Calu3 (cell line): ENCODE measurements at places on chromosomes 7 and 10. TPM values are rescaled to one million over a fixed set of nuclear protein-coding genes. Genes with fewer than 3 reads are reported as not detected.

- no peak for DNase-seq
Observed at GRCh38 chr10:103395754-103396066, 565 bp downstream of the ATP5MK start.

DNA sequence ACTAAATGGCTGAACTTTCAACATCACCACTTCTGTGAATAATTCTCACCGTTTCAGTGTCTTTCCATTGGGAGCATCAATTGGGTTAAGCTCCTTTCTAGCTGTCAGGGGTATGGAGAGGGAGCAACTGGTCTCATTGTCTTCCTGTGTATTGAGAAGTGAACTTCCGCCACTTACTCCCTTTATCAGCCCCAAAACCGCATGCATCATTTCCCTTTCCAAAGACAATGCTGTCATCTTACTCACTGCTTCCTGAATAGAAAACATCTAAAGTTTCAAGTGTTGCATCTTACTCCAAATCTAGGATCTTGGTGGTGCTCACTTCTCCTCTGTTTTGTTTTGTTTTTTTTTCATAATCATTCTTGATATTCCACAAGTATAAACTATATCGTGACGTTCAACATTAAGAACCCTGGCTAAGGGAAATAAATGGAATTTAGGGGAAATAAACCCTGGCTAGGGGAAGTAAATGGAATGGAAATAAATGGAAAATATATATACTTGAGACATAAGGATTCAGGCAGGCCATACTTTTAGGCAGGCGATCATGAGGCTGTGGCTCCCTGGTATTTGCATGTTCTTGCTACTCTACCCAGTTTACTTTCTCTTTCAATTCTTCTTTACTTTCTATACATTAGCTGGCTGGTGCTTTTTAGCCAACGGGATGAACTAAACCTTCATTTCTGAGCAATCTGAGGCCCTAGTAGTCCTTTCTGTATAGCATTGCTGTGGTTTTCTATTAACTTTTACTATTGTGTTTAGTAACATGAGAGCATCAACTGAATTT lies 371.9 kb downstream of the BMPER start:
- no peak for DNase-seq

DNA sequence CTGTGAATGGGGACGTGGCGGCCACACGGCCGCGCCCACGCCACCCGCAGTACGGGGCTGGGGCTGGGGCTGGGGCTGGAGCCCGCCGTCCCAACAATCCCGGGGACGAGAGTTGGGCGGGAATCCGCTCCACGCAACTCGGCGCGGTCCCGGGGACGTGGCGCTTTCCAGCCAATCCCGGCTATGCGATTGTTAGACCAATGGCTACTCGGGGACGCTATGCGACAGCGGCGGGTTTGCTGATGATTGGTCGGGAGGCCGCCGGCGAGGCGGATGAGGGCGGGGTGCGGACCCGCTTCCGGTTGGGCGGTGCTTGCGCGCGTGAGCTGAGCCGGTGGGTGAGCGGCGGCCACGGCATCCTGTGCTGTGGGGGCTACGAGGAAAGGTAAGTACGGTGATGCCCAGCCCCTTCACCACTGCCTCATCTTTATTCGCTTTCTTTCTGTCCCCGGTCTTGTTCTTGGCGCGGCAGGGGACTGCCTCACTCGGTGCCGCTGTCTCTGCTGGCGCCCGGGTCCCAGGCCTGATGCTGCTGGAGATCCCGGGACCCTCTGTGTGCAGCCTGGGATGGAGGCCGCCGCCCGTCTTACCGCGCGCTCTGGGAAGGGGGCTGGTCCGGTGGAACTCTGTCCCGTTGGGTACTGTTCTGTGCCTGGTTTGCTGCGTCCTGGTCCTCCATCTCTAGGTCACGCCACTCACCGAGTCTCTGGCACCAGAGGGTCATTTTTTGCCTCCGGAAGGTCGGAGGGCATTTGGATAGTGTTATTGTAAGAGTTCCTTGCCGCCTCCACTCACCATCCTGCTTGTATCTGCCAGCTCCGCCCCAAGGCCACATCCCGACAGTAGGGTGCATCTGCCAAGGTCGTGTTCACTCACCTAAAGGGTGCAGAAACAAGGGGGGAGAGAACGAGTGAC lies at the start of gene CALU:
TSS of gene CALU (plus strand) at position 312 of the 915 bp plus-strand sequence. CDS start 9,225 bp downstream, outside the sequence.
- peak; percentile 95 for DNase-seq

DNA sequence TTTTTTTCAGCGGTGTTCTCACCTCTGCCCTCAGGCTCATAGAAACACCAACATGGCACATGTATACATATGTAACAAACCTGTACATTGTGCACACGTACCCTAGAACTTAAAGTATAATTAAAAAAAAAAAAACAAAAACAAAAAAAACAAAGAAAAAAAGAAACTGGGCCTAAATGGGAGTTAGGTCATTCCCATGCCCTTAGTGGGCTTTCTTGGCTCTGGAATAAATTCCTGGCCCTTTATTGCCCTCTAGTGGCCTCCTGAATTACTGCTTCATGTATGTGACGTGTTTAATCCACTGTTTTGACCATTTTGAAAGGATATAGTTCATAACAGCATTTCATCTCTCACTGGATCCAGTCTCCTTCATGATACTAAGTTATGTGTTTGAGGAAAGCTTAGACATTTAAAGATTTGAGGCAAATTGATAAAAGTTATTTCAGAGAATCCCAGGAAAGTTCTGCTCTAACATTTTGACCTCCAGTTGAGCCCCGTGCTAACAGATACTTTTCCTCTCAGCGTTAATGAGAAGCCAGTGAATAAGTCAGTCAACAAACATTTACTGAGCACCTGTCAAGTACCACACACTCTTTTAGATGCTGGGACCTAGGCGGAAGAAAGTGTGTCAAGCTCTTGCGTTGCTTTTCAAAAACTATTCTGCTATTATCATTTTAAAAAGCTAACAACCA lies 54.7 kb upstream of the SYPL1 start:
- peak; percentile 63 for DNase-seq

GRCh38 chr7:2805213-2805944 lies 38.7 kb downstream of the GNA12 start:
- DNase-seq, result no peak

GRCh38 chr7:149853157-149853556 lies 15.0 kb downstream of the ZNF862 start:
- DNase-seq, result no peak

DNA sequence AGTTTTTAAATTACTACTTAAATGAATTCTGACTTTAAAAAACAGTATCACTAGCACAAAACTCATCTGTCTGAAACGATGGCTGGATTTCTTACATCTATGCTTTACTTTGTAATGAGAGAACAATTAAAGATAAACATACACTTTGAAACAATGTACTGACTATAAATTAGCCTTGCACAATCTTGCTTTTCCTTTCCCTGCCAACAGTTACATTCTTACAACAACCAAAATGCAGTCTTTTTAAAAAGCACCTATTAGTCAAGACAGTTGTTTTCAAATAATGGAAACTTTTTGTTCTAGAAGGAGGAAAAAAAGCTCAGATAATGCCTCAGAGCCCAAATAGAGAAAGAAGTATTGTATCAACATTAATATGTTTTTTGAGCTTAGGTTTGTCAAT lies 153.3 kb downstream of the ELMO1 start:
- no peak for DNase-seq

DNA sequence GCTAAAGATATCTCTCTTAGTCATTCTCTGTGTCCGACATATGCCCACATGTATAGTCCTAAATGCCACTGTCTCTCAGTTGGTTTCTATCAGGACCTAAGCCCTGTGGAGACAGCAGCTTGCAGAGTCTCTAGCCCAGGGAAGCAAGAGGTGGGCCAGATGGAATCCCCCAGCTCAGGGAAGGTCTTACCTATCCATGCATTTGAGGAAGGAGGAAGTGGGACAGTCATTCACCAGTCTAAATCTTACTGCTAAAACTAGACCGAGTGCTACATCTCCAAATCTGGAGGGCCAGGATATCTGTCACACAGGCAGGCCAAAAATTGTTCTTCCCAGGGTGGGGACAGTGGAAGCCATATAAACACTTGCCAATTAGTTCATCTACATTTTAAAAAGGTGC lies 26.4 kb upstream of the HERPUD2 start:
- DNase-seq, result no peak

GRCh38 chr10:104274762-104275721 lies 6.1 kb downstream of the GSTO2 start:
- DNase-seq, result peak; percentile 68

GRCh38 chr10:102962267-102962666 lies 44.2 kb downstream of the CNNM2 start:
- DNase-seq, result no peak

The C10orf71 gene
- not detected in 2 replicates for total RNA-seq

The VAX1 gene
- total RNA-seq, result not detected in 2 replicates

The C1GALT1 gene
- 92.2 and 97.0 TPM in 2 replicates for total RNA-seq

The C7orf25 gene
- 10.1 and 10.4 TPM in 2 replicates for total RNA-seq
